NK-92 treated with Interleukin-12 subunit alpha and Interleukin-12 subunit beta, amount 100 ng/mL, for 24 hours (cell line): ENCODE measurements at places on chromosomes 16 and 17.

DNA sequence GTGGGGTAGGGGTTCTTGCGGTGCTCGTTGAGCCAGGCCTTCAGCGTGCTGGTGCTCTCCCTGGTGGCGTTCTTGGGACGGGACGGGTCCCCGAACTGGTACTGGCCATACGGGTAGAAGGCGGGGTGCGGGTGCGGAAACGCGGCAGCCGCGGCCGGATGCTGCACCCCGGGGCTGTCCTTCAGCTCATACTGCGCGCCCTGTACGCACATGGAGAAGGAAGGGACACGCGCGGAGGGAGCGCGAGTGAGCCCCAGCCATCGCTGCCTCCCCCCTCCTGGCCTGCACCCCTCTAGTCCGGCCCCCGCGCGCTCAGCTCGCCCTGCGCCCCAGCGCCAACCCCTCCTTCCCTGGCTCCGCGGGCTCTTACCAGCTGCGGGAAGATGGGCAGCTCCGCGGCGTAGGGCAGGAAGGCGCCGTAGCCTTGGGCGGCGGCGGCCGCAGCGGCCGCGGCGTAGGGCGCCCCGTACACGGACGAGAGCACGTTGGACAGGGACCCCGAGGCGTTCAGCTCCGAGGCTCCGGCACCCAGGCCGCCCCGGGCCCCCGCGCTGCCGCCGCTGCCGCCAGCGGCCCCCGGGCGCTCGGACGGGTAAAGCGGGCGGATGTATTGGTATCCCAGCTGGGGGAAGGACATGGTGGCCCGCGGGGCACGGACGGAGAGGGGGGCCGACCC, 1.0 kb downstream of the IRX3 start:
- DNase-seq = no peak

DNA sequence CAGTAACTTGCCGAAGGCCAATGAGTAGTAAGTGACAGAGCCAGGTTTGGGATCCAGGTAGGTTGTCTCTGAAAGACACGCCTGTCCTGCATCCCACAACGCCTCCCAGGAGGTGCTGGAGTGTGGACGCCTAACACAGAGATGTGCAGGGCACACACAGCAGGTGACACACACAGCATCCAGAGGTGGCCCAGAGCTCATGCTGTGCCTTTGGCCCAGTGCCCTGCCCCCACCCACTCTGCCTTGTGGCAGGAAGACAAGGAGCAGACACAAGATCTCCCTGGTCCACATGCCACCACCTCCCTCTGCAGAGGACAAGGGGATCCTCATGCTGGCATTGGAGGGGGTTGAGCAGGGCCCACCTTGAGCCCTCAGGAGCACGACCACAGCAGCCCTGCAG, 14.7 kb upstream of the STH start:
- DNase-seq = no peak

- no peak for DNase-seq
Observed at GRCh38 chr17:79023180-79023705, 726 bp upstream of the C1QTNF1 start.

- DNase-seq = no peak
Observed at GRCh38 chr17:17704931-17705330, 23.7 kb downstream of the RAI1 start.

DNA sequence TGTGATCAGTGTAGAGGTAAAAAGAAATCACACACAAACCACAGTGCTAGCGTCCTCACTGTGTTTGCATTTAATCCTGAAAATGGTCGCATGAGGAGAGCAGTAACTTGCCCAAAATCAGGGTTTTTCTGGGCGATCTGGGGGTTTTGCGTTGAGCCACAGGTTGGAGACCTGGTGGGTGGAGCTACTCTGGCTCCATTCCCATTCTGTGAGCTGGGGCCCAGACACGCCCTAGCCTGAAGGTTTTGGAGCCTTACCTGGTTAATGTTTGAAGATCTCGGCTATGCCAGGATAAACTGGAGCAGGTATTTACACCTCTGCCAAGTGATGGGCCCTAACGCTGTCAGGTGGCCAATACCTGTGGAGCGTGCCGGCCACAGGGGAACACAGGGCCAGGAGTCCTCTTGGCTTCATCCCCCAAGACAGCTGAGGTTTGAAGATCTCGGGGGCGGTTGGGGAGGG, 48.4 kb downstream of the MPRIP start:
- DNase-seq = no peak

DNA sequence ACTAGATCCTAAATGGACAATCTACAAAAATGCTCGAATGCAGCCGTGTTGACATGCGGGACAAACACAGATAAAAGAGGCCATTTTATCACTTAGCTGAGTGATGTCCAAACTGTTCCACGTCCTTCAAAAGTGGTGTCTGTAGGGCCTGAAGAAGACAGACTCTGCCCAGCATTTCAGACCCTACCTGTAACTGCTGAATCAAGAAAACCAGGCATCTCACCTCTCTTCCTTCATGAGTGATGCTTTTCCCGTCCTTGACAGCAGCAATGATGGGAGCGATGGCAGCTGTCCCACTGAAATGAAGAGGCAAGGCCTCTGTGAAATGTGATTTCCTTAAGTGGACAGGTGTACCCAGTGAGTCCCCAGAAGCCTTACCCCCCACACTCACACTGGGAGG, 12.3 kb downstream of the ELAC2 start:
- no peak for DNase-seq

GRCh38 chr17:1216217-1217088, 36.7 kb upstream of the ABR start:
- no peak for DNase-seq

- no peak for DNase-seq
Observed at GRCh38 chr17:37138571-37139120, 189.9 kb downstream of the AATF start.

- no peak for DNase-seq
Observed at GRCh38 chr17:17957584-17957916, 14.7 kb downstream of the TOM1L2 start.

DNA sequence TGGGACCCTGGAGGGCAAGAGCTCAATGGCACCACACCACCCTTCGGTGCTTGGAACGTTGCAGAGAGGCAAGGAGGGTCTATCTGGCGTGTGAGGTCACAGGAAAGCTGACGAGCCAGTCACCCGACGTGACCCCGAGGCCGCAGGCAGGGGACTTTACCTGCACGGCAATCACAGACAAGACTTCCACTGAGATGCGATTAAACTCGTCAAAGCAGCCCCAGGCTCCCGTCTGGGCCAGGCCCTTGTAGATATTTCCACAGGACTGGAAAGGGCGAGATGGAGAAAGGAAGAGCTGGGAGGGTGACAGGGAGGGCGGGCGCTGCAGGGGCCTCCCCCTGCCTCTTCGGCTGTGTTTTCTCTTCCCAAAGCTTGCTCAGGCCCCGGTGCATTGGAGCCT, 78.3 kb downstream of the DNAH17 start:
- DNase-seq = no peak

- no peak for DNase-seq
Observed at GRCh38 chr17:28682655-28683054, 20.6 kb downstream of the SUPT6H start.

DNA sequence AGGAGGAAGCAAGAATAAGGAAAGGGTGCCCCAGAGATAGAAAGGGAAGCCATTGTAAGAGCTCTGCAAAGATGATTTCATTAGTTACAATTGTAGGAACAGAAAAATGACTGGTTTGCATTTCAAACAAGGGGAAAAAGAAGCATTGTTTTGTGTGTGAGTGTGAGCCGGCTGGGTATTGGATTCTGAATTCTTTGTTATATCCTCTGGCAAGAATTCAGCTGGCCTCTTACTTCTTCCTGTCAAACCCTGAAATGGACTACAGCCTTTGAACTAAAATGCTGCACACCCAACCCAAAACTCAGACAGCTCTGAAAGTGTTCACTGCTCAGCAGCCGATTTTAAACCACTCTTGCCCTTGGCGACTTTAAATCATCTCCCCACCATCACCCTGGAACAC, 461.3 kb downstream of the PMP22 start:
- DNase-seq = no peak
